Uterus (tissue), 4 donors: ENCODE measurements at places on chromosomes 4 and X.
A peak's percentile ranks its signal among the peaks of the same experiment; 100 is the strongest.

- DNase-seq: no peak
Observed at GRCh38 chr4:79250887-79251286, 75.0 kb downstream of the NAA11 start.

GRCh38 chr4:88275516-88275915, 8.8 kb downstream of the PPM1K start:
- no peak for DNase-seq

DNA sequence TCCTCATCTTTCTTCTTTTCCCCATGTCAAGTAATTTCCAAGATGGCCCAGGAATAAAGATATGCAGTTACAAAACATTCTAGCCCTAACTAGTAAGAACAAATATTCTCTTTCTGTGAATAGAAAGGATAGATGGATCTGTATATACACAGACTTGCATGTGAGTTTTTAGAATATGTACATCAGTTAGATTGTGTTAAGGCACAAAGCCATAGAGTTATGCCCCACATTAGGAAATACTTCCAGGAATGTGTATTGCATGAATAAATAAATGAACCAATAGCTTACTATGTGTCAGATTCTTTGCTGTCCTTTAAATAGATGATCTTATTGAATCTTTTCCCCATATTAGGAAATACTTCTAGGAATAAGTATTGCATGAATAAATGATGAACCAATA, 46.0 kb upstream of the TMPRSS11E start:
- no peak for DNase-seq

GRCh38 chrX:72083291-72083690, 48.4 kb downstream of the RTL5 start:
- DNase-seq: no peak

- DNase-seq: no peak
Observed at GRCh38 chr4:122977103-122977502, 54.7 kb upstream of the NUDT6 start.

- no peak for DNase-seq
Observed at GRCh38 chr4:7841071-7841470, 98.6 kb downstream of the AFAP1 start.

- no peak for DNase-seq
Observed at GRCh38 chr4:38907696-38908270, 40.2 kb downstream of the FAM114A1 start.

GRCh38 chr4:11720292-11720691, 291.6 kb upstream of the HS3ST1 start:
- no peak for DNase-seq

GRCh38 chr4:212438-213188, 88.3 kb downstream of the ZNF718 start:
- DNase-seq: peak; percentile 75

GRCh38 chr4:1295405-1296055, 5.8 kb downstream of the MAEA start:
- DNase-seq: no peak

GRCh38 chr4:156113138-156113765, 159.6 kb upstream of the CTSO start:
- DNase-seq: no peak

DNA sequence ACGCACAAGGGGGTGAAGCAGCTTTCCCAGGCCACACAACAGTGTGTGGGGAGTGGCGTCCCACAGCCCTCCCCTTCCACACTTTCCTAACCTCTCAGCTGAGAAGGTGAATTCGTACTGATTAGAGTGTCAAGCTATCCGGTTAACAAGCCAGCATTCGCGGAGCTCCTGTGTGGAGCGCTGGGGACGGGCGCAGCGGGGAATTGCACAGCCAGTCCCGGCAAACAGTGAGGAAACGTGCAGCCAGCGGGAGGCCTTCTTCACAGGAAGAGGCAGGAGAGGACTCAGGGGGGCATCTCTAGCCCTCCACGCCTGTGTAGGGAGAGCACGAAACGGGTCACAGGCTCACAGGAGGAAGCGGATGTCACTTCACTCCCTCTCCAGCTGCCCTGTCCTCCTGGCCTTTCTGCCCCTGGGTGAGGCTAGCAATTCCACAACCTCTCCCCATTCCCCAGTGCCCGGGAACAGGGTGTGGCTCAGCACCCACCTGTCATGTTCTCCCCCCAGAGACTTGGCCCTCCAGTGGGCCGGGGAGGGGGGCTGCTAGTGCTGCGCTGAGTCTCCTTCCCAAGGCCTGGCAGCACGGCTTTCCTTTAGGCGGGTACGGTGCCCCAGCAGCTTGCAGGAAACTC, 117.3 kb downstream of the CPZ start:
- DNase-seq: peak; percentile 2

DNA sequence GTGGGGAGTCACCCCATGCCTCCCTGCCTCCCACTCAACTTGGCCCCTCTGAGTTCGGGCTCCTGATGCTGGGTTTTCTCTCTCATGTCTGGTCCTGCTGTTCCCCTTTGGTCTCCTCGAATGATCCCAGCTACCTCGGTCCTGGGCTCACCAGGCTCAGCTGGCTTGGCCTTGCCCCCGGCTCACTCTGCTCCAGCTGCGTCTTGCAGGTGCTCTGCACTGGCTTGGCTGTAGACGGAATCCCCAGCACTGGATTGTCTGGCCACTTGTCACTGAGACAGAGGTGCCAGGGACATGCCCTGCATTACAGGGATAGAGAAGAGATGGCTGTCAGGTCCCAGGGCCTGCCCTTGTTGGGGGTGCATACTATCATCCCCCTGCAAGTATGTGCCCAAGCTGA, 41.6 kb upstream of the NYX start:
- DNase-seq: no peak

DNA sequence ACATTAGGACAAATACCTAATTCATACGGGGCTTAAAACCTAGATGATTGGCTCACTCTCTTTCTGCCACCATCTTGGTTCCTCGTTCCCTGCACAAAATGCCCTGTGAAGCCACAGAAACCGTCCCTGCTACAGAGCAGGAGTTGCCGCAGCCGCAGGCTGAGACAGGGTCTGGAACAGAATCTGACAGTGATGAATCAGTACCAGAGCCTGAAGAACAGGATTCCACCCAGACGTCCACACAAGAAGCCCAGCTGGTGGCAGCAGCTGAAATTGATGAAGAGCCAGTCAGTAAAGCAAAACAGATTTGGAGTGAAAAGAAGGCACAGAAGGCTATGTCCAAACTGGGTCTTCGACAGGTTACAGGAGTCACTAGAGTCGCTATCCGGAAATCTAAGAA, 34.3 kb downstream of the TRIM61 start:
- no peak for DNase-seq

DNA sequence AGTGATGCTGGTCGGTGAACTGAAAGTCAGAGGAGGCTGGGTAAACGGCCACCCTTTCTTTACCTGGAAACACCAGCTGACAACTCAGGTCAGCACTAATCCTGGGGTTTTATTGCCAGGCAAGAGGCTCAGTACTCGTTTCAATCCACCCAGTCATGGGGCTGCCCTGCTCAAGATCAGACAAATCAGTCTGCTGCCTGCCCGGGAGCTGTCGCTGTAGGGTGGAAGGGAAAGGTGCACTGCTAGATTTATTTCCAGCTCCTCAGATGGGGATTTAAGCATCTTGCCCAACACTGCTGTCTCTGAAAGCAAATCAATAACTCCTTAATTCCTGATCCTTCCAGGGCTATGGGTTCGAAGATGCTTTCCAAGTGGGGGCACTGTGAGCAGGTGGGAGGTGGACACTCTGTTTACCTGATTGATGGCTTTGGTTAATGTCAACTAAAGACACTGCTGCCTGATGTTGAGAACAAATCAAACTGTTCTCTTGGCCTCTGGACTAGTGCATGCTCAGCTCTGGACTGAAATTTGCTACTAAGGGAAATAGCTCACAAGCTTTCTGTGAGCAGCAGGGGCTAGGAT, 59.3 kb downstream of the PHKA2 start:
- no peak for DNase-seq

DNA sequence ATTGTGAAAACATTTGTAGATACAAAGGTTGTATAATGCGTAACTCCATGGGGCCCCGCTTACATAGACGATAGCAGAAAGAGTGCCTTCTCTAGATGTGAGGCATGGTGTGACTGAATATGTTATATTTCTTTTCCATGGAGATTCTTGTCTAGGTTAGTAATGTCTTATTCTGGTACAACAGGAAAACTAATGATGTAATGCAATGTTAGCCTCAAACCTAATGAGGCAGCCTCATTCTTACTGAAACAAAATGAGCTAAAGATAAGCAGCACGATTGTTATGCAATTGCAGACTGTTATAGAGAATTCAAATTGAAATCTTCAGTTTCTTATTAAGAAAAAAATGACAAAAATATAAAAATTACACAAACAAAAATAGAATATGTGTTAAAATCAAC, 171.1 kb upstream of the ANKRD50 start:
- no peak for DNase-seq

DNA sequence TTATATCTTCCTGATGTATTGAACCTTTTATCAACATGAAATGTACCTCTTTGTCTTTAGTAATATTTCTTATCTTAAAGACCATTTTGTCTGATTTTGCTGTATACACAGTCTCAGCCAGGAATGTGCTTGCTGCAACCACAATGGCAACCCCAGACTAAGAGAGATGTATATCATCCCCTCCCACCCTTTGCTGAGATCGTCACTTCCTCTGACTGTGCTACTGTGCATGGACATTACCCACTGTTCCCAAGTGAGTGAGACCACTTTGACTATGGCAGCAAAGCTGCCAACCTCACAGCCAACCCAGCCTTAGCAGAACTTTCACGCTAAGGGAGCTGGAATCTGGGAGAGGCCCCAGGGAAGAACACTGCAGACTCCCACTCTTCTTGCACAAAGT, 46.0 kb downstream of the EIF2S3 start:
- DNase-seq: no peak

- DNase-seq: no peak
Observed at GRCh38 chr4:138063581-138063980, 178.6 kb downstream of the SLC7A11 start.

- DNase-seq: no peak
Observed at GRCh38 chr4:40553995-40554394, 75.7 kb downstream of the RBM47 start.

DNA sequence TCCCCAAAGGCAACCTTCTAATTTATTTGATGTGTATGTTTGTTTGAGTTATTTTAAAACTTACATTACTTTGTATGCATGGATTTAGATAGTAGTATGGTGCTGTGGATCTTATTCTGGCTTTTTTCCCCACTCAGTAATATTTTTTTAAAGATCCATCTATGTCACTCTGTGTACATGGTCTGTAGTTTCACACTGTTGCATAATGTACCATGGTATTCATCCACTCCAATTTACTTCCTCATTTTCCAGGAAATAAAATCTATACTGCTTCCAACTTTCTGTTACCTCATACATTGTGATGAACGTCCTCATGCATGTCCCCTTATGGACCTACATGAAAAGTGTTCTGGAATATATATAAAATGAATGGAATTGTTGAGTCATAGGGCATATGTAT, 17.6 kb downstream of the ARMCX2 start:
- DNase-seq: no peak

- no peak for DNase-seq
Observed at GRCh38 chrX:112641449-112641848, 38.3 kb downstream of the LHFPL1 start.

DNA sequence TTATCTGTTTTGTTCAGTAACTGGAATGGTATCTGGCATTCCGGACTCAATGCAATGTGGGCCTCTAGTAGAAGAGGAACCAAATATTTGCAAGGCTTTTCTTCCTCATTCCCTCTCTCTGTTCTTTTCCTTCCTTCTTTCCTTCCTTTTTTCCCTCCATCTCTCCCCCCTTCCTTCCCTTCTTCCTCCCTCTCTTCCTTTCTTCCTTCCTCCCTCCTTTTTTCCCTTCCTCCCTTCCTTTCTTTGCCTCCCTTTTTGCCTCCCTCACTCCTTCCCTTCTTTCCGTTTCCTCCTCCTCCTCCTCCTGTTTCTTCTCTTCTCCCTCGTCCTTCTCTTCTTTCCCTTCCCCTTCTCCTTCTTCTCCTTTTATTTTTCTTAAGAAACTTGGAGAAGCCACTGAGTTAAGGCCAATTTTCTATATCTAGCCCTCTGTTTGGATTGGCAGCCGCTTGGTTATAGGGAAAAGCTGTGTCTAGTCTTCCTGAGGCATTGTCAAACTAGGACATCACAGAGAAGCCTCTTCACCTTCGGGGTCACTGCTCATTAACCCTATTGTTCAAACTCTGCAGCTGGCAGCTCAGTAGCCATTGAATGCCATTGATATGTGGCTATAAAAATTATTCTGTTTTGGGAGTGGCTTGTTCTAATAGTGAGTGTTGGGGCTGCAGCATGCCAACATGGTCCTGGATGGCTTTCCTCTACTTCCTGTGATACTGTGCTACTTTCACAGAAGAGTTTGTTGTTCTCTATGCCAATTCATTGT, 95.9 kb downstream of the CFAP299 start:
- no peak for DNase-seq

- no peak for DNase-seq
Observed at GRCh38 chr4:48985976-48986653, at the start of gene CWH43. CWH43 (plus strand) TSS chr4:48986275; CDS start chr4:48986430, 155 bp downstream.

DNA sequence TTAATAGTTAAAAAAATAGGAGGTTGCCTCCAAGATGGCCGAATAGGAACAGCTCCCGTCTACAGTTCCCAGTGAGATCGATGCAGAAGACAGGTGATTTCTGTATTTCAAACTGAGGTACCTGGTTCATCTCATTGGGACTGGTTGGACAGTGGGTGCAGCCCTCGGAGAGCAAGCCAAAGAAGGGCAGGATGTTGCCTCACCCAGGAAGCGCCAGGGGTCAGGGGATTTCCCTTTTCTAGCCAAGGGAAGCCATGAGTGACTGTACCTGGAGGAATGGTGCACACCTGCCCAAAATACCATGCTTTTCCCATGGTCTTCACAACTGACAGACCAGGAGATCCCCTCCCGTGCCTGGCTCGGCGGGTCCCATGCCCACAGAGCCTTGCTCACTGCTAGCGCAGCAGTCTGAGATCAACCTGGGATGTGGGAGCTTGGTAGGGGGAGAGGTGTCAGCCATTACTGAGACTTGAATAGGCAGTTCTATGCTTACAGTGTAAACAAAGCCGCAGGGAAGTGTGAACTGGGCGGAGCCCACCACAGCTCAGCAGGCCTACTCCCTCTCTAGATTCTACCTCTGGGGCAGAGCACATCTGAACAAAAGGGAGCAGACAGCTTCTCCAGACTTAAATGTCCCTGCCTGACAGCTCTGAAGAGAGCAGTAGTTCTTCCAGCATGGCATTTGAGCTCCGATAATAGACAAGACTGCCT, 47.5 kb downstream of the PPA2 start:
- DNase-seq: no peak

DNA sequence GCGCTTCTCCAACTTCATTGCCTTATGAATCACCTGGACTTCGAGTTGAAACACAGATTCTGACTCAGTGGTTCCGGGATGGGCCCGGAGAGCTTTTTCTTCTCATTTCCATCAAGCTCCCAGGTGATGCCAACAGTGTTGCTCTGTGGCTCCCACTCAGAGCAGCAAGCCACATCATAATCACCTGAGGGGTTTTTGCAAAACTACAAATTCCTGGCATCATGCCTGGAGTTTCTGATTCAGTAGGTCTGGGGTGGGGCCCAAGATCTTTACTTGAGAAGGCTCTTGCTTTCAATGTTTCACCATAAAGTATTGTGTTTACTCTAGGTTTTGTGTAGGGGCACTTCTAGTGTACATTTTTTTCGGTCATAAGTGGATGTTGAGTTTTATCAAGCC, 7.0 kb downstream of the MTM1 start:
- no peak for DNase-seq

- DNase-seq: peak; percentile 80
Observed at GRCh38 chr4:52996261-52997131, 134.4 kb downstream of the RASL11B start.

- no peak for DNase-seq
Observed at GRCh38 chr4:46417848-46418247, 27.9 kb upstream of the GABRA2 start.

- no peak for DNase-seq
Observed at GRCh38 chr4:154368060-154368459, 123.5 kb downstream of the DCHS2 start.

- DNase-seq: no peak
Observed at GRCh38 chr4:32112891-32113290, 1392.7 kb downstream of the PCDH7 start.
